ENCODE measurements at places on chromosomes 5 and 9.

- DNase-seq = peak; percentile 80
Observed at GRCh38 chr5:36363101-36363500, 61.4 kb upstream of the RANBP3L start.

DNA sequence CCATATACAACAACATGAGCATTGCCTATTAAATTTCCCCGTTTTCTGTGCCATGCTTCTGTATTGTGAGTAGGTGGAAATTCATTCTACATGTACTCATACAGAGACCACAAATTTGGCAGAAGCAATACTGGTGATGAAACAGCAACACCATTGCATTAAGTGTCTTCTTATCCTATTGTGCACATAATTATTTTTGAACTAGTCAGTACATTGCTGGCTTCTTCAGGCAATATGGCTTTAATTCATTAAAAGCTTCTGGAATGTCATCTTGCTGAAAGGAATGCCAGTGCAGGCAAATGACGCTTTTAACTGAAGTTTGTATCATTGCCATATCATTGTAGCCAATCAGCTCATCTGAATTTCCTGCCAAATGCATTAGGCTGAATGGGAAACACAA, 82.6 kb downstream of the KIAA1958 start:
- peak; percentile 80 for DNase-seq

DNA sequence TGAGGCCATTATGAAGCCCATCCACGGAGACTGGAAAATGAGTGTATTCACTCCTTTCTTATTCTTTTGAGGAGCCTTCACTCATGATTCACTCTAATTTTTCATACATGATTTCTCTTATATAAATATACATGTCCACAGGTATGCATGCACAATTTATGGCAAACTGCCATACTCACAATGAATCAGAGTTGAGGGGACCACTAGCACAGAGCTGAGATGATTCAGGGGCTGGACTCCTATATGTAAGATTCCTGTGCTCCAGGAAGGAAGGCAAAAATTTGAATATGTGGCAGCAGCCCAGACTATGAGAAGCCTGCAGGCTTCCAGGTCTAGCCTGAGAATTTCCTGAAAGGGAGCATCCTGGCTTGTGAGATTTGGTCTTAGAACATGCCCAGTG, 484.6 kb downstream of the PRELID2 start:
- DNase-seq = peak; percentile 45

DNA sequence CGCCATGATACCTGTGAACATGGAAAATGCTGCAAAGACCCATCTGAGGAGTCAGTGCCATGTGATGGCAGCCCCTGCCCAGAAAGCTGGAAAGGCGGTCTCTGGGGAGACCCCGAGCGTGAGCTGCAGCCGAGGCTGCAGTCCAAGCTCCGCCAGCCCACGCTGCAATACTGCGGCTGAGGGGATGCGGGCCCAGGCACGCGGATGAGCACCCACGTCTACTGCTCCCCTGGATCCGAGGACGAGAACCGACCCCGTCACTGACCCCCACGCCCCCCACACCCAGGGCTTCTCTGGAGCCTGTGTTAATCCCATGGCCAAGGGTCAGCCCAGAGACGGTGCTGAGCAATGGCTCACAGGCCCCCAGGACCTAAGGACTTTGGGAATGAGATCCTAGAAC, 32.4 kb downstream of the SLC12A7 start:
- no peak for DNase-seq

DNA sequence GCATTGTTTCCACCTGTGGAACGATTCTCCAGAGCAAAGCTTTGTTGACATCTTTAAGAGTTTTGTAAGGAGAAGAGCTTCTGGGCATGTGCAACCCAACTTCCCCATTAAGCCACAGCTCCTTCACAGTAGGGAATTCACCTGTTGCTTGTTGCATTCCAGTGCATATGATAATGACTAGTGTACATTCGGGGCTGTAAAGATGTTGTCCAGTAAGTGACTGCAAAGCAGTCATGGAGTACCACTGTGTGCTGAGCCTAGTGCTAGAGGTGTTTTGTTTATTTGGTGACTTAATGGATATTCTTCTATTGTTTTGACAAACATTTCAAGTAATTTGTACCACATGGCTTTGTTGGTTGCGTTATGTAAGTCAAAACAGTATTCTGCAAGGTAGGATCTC, 12.8 kb downstream of the UGCG start:
- no peak for DNase-seq

DNA sequence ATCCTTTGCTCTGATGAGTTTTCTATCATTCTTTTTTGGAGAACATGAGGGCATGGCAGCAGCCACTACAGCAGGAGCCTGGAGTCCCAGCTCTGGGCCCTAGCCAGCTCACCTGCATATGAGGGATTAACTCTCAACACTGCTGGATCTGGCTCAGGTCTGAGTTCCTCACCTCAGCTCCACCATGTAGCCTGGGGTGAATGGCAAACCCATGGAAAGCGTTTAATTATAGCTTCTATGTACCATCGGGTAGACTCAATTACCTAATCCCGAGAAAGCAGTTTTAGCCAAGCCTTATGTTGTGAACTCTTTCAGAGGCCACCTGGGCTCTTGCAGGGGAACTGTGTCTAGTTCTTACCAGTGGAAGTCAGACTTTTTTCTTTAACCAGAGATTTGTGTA, 3.9 kb upstream of the S100Z start:
- DNase-seq = no peak

GRCh38 chr9:75132244-75132643, 43.9 kb downstream of the OSTF1 start:
- DNase-seq = no peak

- DNase-seq = no peak
Observed at GRCh38 chr5:81234299-81234698, 1.2 kb downstream of the CKMT2 start.

GRCh38 chr5:53276825-53277224, 167.3 kb upstream of the MOCS2 start:
- DNase-seq = peak; percentile 90

GRCh38 chr9:130237076-130237475, 28.5 kb upstream of the HMCN2 start:
- DNase-seq = no peak

DNA sequence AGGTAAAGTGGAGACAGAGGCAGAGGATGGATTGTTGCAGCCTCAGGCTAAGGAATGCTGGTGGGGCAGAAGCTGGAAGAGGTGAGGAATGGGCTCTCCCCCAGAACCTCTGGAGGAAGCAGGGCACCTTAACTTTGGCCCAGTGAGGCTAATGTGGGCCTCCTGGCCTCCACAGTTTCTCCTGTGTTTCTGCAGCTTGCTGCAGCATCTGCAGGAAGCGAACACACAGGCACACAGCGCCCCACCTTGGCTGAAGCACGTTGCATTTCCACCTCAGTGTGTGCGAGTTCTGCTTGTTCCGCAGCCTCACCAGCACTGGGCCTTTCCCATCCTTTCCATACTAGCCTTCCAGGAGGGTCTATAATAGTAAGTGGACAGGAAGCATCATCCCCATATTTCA, 27.2 kb upstream of the ASS1 start:
- DNase-seq = no peak

- DNase-seq = no peak
Observed at GRCh38 chr5:124504081-124504916, 242.1 kb downstream of the ZNF608 start.

DNA sequence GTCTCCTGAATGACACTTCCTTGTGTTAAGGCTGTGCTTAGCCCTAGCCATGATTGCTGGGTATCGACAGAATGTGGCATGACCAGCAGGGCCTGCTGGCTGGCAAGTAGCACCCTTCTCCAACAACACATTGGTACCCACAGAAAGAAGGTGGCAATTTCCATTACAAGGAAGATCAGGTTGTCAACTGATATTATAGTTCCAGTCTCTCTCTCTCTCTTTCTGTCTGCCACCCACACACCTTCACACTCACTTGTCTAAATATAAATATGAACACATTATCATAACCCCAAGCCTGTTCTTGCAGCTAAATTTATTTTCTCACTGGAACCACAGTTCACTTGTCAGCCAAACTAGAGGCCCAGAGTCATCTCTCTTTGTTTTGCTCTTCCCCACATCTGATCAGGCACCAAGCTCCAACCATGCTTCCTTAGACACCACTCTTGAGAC, 408.1 kb upstream of the PIK3R1 start:
- DNase-seq = no peak

GRCh38 chr5:58944221-58944620, 361.3 kb downstream of the RAB3C start:
- no peak for DNase-seq

GRCh38 chr5:169649486-169649885, 12.4 kb downstream of the DOCK2 start:
- DNase-seq = no peak

GRCh38 chr9:115198001-115198400, 80.0 kb upstream of the TNC start:
- peak; percentile 42 for DNase-seq

DNA sequence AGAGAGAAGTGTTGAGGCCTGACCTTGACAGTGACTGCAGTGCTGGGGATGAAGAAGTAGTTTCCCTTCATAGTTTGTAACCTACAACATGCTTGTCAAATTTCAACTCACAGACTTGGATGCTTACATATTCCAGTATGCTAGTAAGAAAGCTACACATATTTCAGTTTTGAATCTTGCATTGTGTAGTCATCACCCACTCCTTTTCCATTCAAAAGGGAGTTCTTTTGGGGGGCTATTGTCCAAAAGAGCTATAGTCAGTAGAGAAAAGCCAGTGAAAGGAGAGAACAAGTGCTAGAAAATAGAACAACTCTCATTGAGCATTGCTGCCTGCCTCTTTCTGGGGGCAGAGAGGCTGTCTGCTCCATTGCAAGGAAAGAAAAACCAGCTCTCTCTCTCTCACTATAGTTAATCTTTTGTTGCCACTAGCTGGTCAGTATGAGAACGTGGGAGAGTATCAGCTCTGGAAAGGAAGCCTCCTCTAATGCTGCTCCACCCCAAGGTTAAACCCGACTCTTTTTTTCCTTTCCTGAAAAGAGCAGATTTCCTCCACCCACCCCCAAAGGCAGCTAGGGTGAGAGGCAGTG, 7.3 kb downstream of the ASTN2 start:
- DNase-seq = no peak

- DNase-seq = no peak
Observed at GRCh38 chr5:173735184-173735583, 118.7 kb upstream of the BOD1 start.

- DNase-seq = no peak
Observed at GRCh38 chr9:124140941-124141568, 116.7 kb upstream of the NEK6 start.

- no peak for DNase-seq
Observed at GRCh38 chr5:135453613-135454012, 1.5 kb upstream of the TIFAB start.

- DNase-seq = no peak
Observed at GRCh38 chr5:177131019-177131320, 2.6 kb upstream of the NSD1 start.

DNA sequence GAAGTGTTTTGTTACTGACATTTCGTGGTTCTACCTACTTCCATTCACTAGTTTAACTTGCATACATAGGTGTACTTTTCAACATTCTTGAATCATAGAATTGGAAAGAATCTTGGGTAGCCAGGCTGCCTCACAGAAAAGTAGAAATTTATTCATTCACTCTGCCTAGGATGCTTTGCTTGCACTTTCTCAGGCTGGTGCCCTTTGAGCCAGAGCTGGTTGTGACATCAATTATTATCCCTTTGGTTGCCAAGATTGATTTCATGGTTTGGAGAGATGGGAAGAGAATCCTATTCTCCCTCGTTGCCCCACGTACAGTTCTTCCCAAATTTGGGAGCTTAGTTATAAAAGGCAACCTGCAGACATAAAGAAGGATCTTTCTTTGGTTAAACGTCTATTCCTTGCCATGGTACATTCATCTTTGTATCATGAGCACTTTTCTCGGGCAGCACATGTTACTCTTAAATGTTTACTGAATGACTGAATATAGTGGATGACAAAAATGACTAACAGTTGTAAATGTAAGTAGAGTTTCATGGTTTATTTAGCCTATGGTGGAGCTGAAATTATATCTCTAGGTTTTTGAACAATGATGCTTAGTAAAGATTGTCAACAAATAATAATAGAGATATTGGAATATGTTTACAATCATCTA, 195.5 kb downstream of the COMMD10 start:
- no peak for DNase-seq

DNA sequence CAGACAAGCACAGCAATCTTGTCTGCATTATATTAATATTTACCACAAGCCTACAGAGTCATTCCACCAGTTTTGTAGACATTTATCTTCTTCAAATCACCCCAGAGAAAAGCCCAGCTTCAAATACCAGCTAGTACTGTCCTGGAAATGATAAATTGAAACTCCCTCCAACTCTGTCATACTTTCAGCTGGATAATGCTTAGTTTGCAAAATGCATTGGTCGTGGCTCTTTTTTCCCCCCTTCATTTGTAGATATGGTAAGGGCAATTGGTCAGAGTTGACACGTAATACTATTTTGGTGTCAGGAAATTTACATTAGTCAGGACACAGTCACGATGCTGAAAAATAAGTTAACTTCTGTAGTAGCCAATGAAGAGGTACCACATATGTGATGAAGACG, 21.2 kb downstream of the HMHB1 start:
- no peak for DNase-seq

GRCh38 chr5:55347786-55348185, 40.0 kb downstream of the MTREX start:
- no peak for DNase-seq

DNA sequence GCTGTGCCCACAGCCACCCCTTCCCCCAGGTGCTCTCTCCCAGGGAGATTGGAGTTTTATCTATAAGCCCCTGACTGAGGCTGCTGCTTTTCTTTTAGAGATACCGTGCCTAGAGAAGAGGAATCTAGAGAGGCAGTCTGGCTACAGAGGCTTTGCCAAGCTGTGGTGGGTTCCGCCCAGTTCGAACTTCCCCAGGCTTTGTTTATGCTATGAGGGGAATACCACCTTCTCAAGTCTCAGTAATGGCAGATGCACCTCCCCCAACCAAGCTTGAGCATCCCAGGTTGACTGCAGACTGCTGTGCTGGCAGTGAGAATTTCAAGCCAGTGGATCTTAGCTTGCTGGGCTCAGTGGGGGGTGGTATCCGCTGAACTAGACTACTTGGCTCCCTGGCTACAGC, 157.4 kb downstream of the CAAP1 start:
- no peak for DNase-seq

- DNase-seq = peak; percentile 87
Observed at GRCh38 chr9:88826771-88827181, 164.5 kb upstream of the S1PR3 start.

- DNase-seq = no peak
Observed at GRCh38 chr5:150862070-150862469, 15.7 kb downstream of the IRGM start.

GRCh38 chr5:76469656-76470290, 66.7 kb downstream of the IQGAP2 start:
- no peak for DNase-seq

DNA sequence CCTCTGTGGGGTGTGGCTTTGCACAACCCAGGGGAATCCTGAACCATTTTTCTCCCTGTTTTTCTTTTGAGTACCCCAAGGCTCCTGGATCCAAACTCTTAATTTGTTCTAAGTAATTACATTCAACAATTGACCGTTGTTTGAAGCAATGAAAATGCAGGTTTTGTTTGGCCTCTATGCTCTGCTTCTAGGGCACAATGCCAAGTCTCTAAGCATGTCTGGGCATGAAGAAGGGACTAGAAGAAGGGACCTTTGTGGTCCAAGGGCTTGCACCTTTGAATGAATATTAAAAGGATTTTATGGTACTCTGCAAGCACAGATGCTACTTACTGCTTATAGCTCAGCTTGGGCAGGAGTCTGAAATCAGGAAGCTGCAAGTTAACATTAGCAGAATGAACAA, 6.6 kb upstream of the ENC1 start:
- DNase-seq = peak; percentile 21

- DNase-seq = no peak
Observed at GRCh38 chr9:96484521-96484931, 34.6 kb downstream of the HABP4 start.
